K562 (cell line): ENCODE measurements at places on chromosomes 5 and 9.
A peak's percentile ranks its signal among the peaks of the same experiment; 100 is the strongest.

- no peaks in the 10 kb centered on the region for H3K36me3 ChIP-seq
- H3K4me1 ChIP-seq, result peaks cover 18% of the 10 kb centered on the region; the same call in 1 of the 2 replicates
- DNase-seq, result peak; percentile 6
- H3K27ac ChIP-seq, result no peak overlapping the region
- H3K27me3 ChIP-seq, result peaks cover 72% of the 10 kb centered on the region
These were observed 116.7 kb downstream of the WNK2 start for GRCh38 chr9:93300585-93301081.

DNA sequence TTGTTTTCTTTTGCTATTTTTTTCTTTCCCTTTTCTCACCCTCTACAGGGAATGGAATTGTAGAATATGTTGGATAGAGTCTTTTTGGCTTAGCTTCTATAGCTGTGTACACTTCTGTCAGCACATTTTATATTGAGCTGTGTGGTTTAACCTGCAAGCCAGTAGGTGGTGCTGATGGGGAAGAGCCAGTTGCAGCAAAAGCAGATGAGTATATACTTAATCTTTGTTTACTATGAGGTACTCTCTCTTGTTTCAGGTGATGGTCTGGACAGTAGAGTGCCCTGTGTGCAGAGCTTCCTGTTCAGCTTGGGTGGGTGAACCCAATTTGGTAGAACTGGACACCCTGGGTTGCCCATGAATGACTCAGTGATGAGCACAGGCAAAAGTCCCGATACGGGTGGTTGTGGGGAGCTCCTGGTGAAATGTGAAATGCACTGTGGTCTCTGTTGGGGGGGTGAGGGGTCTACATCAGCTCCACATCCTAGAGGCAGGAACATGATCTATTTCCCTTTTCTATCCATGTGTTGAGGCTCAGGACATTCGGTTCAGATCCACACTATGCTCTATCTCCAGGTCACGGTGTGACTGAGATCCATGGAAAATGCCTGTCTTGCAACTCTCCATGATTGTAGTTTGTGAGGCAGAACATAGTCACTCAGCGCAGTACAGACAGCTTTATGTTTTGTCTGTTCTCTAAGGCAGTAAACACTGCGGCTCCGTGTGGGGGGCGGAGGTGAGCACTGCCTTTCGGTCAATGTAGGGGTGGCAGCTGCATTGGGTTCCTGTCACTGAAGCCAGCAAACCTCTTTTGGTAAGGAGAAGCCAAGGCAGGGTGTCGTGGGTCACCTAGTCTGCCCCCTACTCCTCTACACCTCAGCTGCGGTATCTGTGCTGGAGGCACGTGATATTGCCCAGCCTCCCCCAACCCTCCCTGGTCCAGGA is 353.2 kb downstream of the PRR16 start:
- H3K36me3 ChIP-seq, result no peaks in the 10 kb centered on the region
- no peak for DNase-seq
- no peak overlapping the region for H3K27ac ChIP-seq
- H3K4me1 ChIP-seq, result no peaks in the 10 kb centered on the region
- no peak overlapping the region for H3K4me3 ChIP-seq

GRCh38 chr5:66252849-66253248 is 108.7 kb downstream of the SREK1 start:
- no peak overlapping the region for H3K27ac ChIP-seq
- H3K36me3 ChIP-seq, result no peaks in the 10 kb centered on the region
- no peak for DNase-seq
- H3K4me1 ChIP-seq, result no peaks in the 10 kb centered on the region
- peaks cover 9% of the 10 kb centered on the region; the same call in 1 of the 3 replicates for H3K27me3 ChIP-seq
- H3K4me3 ChIP-seq, result no peak overlapping the region

- H3K4me3 ChIP-seq, result no peak overlapping the region
- H3K36me3 ChIP-seq, result no peaks in the 10 kb centered on the region
- peak overlapping the region; percentile 62 for H3K27ac ChIP-seq
- H3K4me1 ChIP-seq, result peaks cover 19% of the 10 kb centered on the region
- peak; percentile 93 for DNase-seq
- H3K27me3 ChIP-seq, result no peaks in the 10 kb centered on the region
These were observed 109.4 kb downstream of the ANKRD55 start for GRCh38 chr5:56123531-56124243.

DNA sequence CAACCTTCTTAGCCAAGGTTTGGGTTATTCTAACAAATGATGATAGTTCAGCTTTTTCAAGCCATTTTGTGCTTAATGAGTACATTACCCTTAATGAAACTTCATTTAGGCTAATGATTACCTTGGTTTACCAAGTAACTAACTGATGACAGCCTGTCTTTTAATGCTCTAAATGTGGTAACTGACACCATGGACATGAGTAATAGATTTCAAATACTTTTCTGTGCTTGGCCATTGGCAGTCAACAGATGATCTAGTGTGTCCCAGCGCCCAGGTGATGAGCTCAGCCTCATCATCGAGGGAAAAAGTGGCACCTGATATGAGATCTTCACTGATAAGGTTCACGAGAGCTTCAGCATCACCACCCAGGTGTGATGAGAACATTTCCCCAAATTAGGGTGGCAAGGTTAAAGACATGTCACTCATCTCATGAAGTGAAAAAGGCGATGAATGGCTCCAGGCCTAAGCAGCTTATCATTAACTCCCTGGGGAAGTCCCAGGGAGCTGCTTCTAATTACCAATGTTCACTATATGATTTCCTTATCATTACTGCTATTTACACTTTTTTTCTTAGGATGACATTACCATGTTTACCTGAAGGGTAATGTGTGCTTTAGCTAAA is 296.0 kb downstream of the SPOCK1 start:
- no peak overlapping the region for H3K4me3 ChIP-seq
- H3K4me1 ChIP-seq, result no peaks in the 10 kb centered on the region
- no peak for DNase-seq
- no peaks in the 10 kb centered on the region for H3K27me3 ChIP-seq
- no peak overlapping the region for H3K27ac ChIP-seq

GRCh38 chr9:83339435-83339834 is 198.8 kb downstream of the FRMD3 start:
- H3K4me1 ChIP-seq, result no peaks in the 10 kb centered on the region
- H3K4me3 ChIP-seq, result no peak overlapping the region

DNA sequence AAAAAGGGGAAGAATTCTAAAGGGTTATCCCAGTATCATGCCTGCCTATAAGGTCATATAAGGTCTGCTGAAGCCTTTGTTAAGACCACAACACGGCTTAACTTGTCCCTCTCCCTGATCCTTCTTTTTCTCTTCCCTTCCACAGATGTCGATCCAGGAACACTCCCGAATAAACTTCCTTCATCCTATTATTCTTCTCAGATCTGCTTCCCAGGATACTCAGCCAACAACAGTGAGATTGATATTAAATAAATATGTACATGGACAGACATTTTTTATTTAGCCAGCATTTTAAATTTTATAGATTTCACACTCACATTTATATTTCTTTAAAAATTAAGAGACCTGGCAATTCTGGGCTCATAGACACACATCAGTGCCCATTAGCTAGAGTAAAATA is 44.1 kb downstream of the DPYSL3 start:
- no peaks in the 10 kb centered on the region for H3K36me3 ChIP-seq
- no peak overlapping the region for H3K27ac ChIP-seq
- H3K4me1 ChIP-seq, result no peaks in the 10 kb centered on the region
- H3K4me3 ChIP-seq, result no peak overlapping the region

GRCh38 chr9:95433096-95433819 is 83.5 kb downstream of the PTCH1 start:
- no peaks in the 10 kb centered on the region for H3K27me3 ChIP-seq
- DNase-seq, result peak; percentile 44
- H3K36me3 ChIP-seq, result no peaks in the 10 kb centered on the region
- H3K4me3 ChIP-seq, result no peak overlapping the region
- peaks cover 17% of the 10 kb centered on the region; the same call in 2 of the 3 replicates for H3K4me1 ChIP-seq

GRCh38 chr9:121266906-121267650 is 884 bp upstream of the GSN start:
- no peak overlapping the region; the same call in 1 of the 2 replicates for H3K4me3 ChIP-seq
- peaks cover 14% of the 10 kb centered on the region for H3K4me1 ChIP-seq
- no peaks in the 10 kb centered on the region for H3K36me3 ChIP-seq
- no peaks in the 10 kb centered on the region for H3K27me3 ChIP-seq
- DNase-seq, result no peak

DNA sequence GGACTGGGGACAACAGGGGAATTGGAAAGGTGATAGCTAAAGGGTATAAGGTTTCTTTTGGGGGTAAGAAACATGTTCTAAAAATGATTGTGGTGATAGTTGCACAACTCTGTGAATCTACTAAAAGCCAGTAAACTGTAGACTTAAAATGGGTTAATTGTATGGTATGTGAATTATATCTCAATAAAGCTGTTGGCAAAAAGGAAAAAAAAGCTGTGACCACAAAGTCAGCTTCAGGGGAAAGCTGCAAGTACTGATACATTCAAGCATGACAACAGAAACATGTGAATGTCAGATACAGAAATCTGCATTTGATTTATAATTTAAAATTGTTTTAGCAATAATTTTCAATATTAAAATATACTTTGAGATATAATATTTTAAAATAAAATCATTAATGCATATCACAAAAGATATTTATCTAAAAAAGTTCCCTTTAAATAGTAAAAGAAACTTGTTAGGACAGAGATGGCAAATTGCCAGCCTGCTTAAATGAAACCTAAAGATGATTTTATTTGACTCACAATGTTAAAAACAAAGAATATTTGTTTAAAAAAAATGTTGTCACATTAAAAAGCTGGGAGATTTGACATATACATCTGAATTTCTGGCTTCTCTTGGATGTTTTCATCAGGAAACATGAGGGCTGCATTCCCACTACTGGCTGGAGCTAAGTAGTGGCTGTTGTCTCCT is 66.0 kb downstream of the TBCA start:
- peaks cover 37% of the 10 kb centered on the region for H3K36me3 ChIP-seq
- no peak for DNase-seq
- no peak overlapping the region for H3K27ac ChIP-seq
- H3K4me1 ChIP-seq, result no peaks in the 10 kb centered on the region
- H3K4me3 ChIP-seq, result no peak overlapping the region
- no peaks in the 10 kb centered on the region for H3K27me3 ChIP-seq

- no peak overlapping the region for H3K27ac ChIP-seq
- DNase-seq, result no peak
- H3K4me3 ChIP-seq, result no peak overlapping the region
- no peaks in the 10 kb centered on the region for H3K27me3 ChIP-seq
- peaks cover 3% of the 10 kb centered on the region; the same call in 1 of the 3 replicates for H3K36me3 ChIP-seq
These were observed 30.7 kb downstream of the UHRF2 start for GRCh38 chr9:6443661-6444060.

DNA sequence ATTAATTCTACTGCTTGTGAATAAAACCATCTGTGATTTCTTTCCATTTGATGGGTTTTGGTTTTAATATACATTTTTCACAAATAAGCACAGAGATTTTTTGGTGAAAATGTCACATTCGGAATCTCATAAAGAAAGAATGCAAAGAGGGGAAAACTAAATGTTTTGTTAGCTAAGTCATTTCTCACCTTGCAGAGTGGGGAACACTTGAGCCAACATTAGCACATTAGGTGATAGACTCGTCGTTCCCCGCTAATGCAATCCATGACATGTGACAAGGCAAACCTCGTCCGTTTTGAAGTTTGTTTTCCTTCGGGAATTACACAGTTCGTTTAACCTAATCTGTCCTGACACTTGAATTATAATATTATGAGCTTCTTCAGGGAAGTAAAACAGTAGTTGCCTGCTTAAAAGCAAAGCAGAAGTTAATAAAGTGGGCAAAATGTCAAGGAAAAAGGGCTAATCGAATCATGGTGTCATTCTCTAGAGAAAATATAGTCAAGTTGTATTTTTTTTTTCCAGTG is 95.8 kb upstream of the LMX1B start:
- peaks cover 27% of the 10 kb centered on the region for H3K4me1 ChIP-seq
- no peak for DNase-seq
- H3K27me3 ChIP-seq, result peaks cover 50% of the 10 kb centered on the region
- H3K36me3 ChIP-seq, result no peaks in the 10 kb centered on the region

DNA sequence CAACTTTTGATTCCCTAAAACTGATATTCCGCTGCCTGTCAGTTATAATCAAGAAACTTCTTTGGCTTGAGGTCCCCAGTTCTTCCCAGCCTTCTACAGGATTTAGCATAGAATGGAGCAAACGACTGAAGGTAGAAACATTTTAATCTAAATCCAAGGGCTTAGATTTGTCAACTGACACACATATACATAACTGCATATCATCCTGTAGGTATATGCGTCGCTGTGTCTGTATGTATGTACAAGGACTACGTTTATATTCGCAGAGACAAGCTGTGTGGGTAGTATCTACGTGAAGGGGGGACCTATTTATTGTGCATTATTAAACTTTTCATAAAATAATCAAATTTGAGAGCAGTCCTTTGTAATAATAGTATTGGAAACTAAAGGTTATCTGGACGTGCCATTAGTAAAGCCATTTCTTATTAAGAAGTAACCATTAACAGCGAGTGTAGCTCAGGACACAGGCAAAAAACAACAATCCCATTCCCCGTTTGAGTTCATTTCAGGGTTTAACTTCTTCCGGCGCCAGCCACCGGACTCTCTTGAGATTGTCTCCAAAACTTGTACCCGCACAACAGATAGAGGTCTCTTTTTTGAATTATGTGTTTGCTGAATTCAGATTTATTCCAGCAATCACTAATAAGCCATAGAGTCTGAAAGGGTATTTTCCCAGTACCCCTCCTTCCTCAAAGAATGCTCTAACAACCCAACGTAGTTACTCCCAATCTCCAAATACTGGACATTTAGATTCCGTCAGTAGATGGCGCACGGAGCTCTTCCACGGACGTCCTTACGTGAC is 2.1 kb upstream of the MLLT3 start:
- no peak overlapping the region for H3K27ac ChIP-seq
- no peaks in the 10 kb centered on the region for H3K36me3 ChIP-seq
- DNase-seq, result no peak
- H3K4me3 ChIP-seq, result no peak overlapping the region

- no peak overlapping the region for H3K27ac ChIP-seq
- peaks cover 14% of the 10 kb centered on the region for H3K4me1 ChIP-seq
- H3K4me3 ChIP-seq, result no peak overlapping the region
- H3K27me3 ChIP-seq, result no peaks in the 10 kb centered on the region; the same call in 2 of the 3 replicates
- DNase-seq, result no peak
These were observed 2.9 kb downstream of the NR2F1 start for GRCh38 chr5:93585767-93586385.

DNA sequence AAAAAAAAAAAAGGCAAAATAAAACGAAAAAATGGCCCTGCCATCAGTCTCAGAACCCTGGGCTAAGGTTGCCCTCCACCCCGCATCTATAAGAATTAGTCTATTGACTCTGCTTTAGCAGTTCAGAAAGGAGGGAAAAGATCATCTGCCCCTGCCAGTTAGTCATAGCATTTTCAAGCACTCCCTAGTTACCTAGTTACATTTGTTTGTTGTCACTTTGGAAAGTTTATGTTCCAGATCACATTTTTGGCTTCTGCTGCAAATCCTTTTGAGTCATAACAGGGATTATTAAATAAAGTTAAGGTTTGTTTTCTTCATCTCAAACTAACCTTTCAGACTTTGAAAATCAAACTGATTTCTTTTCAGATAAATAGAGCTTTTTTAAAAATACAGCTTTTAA is 52.1 kb downstream of the AQP7 start:
- no peak for DNase-seq
- no peak overlapping the region for H3K27ac ChIP-seq
- no peak overlapping the region for H3K4me3 ChIP-seq
- H3K36me3 ChIP-seq, result peaks cover 49% of the 10 kb centered on the region

DNA sequence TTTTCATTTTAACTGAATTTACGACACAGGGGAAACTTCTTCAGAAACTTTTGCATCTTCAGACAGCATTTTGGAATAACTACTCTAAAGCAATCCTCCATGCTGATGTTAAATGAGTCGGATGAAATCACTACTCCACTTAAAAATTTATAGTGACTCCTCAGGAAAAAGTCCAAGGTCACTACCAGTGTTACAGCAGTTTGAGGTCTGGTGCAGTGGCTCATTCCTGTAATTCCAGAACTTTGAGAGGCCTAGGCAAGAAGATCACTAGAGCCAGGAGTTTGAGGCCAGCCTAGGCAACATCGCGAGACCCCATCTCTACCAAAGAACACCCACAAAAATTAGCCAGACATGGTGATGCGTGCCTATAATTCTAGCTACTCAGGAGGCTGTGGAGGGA is 5.9 kb upstream of the GAS1 start:
- no peaks in the 10 kb centered on the region for H3K36me3 ChIP-seq
- H3K4me1 ChIP-seq, result no peaks in the 10 kb centered on the region
- DNase-seq, result no peak
- H3K27me3 ChIP-seq, result no peaks in the 10 kb centered on the region
